ENCODE measurements at places on chromosomes 13 and 19.

GRCh38 chr13:49108196-49108595 is 111.9 kb upstream of the MLNR start:
- DNase-seq, result no peak

DNA sequence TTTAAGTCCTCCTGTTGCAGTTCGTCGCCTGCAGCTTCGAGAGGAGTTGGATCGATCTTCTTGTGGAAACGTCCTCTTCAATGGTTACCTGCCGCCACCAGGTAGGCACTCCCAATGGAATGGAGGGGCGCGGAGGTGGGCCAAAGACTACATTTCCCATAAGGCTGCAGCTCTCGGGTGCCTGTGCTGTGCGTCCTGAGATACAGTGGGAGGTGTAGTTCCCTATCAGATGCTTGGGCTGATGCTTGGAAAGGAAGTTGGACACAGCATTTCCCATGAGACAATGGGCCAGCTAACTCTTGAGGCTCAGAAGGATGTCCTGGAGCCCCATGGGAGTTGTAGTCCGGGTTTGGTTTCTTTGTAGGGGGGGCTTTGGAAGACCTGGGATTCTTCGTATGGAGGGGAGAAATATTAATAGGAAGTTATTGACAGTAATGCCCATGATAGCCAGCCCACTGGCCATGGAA is 1.8 kb downstream of the SHKBP1 start:
- no peak for DNase-seq

- no peak for DNase-seq
Observed at GRCh38 chr19:29380581-29380980, 145.2 kb upstream of the VSTM2B start.

DNA sequence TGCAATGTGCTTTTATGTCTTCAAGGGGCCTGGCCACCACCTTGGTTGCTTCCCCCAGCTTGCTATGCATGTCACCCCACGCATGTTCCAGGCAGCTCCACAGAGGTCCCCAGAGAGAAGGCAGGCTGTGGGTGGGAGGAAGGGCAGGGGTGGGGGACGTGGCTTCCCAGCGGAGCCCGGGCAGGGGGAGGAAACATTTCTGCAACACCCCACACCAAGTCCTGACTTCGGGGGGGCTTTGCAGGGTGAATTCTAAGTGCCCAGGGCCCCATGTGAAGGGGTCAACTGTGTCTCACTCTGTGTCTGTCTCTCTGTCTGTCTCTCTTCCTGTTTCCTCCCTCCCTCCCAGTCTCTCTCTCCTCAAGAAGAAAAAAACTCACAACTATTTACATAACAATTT is 39.6 kb downstream of the LTBP4 start:
- DNase-seq, result no peak

DNA sequence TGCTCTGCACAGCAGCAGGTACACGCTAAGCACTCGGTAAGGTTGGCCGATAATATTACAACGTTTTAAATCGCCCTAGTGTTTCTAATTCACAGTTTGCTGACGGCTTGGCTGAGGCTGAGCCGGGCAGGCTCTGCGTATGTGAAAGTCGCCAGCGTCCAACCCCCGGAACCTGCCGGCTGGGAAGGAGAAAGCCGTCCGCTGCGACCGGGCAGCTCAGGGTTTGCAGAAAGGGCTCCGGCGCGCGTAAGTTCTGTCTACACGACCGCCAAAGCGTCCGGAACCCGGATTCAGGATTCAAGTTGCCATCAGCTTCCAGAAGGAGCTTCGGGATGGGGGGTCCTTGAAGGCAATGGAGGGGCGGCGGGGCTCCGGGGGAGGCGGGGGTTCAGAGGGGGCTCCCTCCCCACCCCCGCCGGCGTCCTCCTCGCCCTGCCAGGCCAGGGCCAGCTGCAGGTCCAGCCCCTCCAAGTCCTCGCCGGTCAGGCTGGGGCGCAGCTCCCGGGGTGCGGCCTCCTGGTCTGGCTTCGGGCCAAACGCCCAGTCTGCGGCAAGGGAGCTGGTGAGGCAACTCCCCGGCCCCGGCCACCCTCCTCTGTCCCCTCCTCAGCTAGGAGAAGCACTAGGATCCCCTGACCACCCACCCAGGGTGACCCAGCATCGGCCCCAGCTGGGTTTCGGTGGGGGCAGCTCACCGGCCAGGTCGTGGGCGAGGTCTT is 575 bp downstream of the SMIM44 start:
- DNase-seq, result no peak

- no peak for DNase-seq
Observed at GRCh38 chr19:41688098-41688497, at the start of gene CEACAM7. Gene CEACAM7 (minus strand): TSS chr19:41688270. CDS start chr19:41688165, 105 bp downstream.

- DNase-seq, result no peak
Observed at GRCh38 chr13:63011996-63012395, 1596.3 kb upstream of the PCDH20 start.

- DNase-seq, result no peak
Observed at GRCh38 chr19:40932008-40932959, 50.3 kb upstream of the CYP2A7 start.

- DNase-seq, result no peak
Observed at GRCh38 chr13:24076109-24076508, 84.4 kb upstream of the SPATA13 start.

GRCh38 chr19:41154060-41154459 is 39.0 kb upstream of the CYP2S1 start:
- no peak for DNase-seq

- DNase-seq, result no peak
Observed at GRCh38 chr13:30715837-30716236, 19.5 kb upstream of the ALOX5AP start.

GRCh38 chr13:49446473-49446872 is 2.4 kb downstream of the SETDB2 start:
- DNase-seq, result no peak

DNA sequence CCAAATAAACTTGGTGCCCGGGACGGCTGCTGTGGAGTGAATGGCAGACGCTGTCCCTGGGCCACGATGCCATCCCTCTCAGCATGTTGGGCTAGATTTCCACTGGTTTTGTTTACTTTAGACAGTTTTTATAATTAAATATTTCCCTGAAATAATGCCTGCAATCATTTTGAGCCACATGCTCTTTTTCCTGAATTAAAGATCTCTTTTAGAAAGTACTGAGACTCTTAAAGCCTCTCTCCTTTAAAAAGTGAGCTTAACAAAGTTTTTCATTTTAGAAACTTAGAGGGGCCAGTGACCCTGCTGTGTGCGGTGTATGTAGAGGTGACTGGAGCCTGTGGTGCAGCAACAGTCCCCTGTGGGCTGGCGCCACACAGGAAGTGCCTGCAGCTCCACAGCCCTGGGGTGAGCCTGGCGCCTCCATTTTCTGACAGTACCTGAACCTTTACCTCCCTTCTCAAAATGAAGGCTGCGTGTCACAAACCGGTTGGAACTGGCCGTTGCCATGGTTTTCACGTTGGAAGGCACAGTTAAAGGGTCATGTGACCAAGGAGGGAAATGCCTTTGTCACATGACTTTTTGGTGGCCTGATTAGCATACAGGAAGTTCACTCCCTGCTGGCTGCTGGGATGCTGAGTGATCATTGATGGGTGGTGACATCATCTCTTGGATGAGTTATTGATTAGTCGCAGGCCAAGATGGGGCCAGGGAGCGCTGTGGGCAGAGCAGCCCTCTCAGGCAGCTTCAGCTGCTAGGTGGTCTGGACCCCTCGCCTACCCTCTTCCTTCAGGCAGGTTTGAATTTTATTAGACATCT is 26.3 kb downstream of the TSSK6 start:
- DNase-seq, result peak; percentile 82

GRCh38 chr19:16330368-16330801 is 5.8 kb downstream of the KLF2 start:
- no peak for DNase-seq
